ENCODE measurements at places on chromosomes 4 and X.

GRCh38 chr4:53478671-53479456, 101.4 kb downstream of the FIP1L1 start:
- DNase-seq: no peak

DNA sequence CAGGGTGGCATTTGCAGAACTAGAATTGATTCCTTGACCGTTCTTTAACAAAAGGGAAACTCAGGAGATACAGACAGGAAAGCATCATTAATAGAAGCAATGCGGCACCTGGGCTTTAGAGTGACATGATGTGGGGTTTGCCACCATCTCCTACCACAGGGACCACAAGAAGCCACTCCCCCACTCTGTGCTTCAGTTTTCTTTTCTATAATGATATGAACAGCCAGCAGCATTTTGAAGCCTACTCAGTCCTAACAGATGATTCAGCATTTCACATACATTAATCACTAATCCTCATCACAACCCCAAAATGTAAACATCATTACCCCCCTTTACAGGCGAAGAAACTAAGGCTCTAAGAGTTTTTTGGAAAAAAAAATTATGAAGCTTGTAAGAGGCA, 22.9 kb downstream of the CCDC149 start:
- no peak for DNase-seq

- no peak for DNase-seq
Measured at GRCh38 chr4:147123146-147123545, 177.5 kb upstream of the TTC29 start.

- DNase-seq: no peak
Measured at GRCh38 chr4:19961091-19961490, 290.6 kb upstream of the SLIT2 start.

Data from left ventricle myocardium superior (tissue), 1 donor.